ENCODE measurements at places on chromosomes 1 and 21. TPM values are rescaled to one million over a fixed set of nuclear protein-coding genes. Genes with fewer than 3 reads are reported as not detected.

The ETV3L gene
- not detected for polyA plus RNA-seq

GRCh38 chr1:38932571-38932970 lies 9.1 kb downstream of the RHBDL2 start:
- no peak for DNase-seq

- DNase-seq = no peak
Measured at GRCh38 chr1:193458628-193459027, 272.2 kb upstream of the B3GALT2 start.

- DNase-seq = no peak
Measured at GRCh38 chr1:224045556-224045955, 68.4 kb upstream of the FBXO28 start.

- no peak for DNase-seq
Measured at GRCh38 chr1:81111818-81112217, 688.9 kb upstream of the ADGRL2 start.

DNA sequence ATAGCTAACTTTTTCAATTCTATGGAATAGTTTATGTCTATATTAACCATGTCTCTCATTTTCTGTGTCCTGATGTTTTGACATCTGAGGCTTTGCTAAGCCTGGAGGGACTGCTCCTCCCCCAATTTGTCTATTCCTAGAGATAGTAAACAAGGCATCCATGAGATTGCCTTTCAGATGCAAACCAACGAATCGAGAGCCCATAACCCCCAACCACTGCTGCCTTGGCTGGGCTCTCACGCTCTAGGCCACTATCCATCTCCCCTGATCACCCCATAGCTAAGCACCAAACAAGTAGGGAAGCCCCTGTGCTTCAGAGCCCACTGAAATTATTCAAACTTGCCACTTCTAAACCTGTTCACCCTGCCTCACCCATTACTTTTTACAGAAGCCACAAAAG lies 437.7 kb downstream of the SETD4 start:
- DNase-seq = no peak

DNA sequence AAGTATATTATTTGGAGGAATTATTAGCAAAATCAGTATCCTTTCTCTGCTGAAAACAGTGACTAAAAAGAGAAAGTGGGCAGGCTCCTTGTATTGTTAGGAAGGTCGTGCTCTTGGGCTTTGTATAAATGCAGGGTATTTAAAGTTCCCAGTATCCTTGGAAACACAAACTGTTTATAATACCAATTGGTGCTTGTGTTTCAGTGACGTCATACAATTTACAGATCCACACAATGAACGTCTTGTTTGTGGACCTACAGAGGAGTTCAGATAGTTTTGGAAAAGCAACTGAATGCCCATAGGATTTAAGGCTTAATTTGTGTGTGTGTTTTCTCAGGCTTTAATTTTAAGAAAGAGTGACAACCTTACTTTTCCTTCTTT lies 168.2 kb downstream of the RASAL2 start:
- DNase-seq = peak; percentile 36

- no peak for DNase-seq
Measured at GRCh38 chr1:203690730-203691129, 64.1 kb downstream of the ATP2B4 start.

DNA sequence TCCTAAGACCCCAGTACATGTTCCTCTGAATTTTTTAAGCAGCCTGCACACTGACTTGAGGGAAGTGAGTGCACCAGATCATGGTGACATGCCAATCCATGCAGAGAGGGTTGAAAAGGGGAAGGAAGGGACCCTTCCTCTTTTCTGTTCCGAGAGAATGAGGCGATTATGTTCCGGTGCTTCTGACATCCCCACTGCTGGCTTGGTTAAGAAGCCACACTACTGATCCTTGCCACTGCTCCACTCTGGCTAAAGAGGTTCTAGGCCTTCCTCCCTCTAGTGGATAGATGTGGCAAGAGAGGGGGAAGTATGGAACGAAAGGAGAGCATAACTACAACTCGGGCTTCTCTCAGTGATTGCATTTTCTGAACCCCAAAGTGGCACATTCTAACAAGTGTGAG lies 1.8 kb upstream of the CYB5R1 start:
- DNase-seq = peak; percentile 55

DNA sequence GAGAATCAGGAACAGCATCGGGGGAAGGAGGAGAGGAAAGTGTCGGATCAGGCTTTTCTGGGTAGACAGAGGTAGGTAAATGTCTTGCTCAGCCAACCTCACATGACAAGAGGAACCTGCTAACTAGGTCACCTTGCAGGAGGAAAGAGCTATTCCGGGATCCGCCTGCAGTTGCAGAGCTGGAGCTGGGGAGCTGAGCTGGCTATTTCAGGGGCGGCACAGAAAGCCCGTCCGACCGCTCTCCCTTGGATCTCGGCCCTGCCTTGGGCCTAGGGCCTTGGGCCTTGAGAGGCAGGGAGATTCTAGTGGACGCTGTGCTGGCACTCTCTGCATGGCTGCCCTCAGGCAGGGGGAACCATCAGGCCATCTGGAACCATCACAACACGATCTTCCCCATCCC lies 56.5 kb upstream of the CTPS1 start:
- DNase-seq = no peak
